ENCODE measurements at places on chromosomes 5 and 9.

- no peak for DNase-seq
These were observed 681.8 kb downstream of the SEMA5A start for GRCh38 chr5:8864053-8864452.

GRCh38 chr9:37966412-37967013 is 62.6 kb upstream of the SLC25A51 start:
- DNase-seq = no peak

- DNase-seq = no peak
These were observed 4.2 kb downstream of the SURF6 start for GRCh38 chr9:133331641-133332380.

DNA sequence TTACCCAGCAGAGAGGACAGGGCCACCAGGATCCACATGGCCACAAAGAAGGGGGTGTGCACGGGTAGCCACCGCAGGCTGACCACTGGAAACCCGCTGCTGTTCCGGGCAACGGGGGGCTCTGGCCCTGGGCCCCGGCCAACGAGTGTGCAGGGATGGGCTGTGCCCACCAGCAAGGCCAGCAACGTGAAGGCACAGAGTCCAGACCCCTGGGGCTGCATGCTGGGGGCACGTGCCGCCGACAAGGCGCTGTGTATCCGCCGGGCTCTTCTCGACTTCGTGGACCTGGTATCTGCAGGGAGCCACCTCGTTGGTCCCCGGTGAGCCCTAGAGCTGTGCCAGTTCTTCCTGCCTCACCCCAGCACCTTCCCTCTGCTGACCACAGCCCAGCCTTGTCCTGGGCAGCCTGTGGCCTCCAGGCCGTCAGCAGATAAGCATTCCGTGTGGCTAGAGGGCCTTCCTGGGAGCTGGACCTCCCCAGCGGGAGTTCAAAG is 42.2 kb upstream of the CEP72 start:
- DNase-seq = no peak

DNA sequence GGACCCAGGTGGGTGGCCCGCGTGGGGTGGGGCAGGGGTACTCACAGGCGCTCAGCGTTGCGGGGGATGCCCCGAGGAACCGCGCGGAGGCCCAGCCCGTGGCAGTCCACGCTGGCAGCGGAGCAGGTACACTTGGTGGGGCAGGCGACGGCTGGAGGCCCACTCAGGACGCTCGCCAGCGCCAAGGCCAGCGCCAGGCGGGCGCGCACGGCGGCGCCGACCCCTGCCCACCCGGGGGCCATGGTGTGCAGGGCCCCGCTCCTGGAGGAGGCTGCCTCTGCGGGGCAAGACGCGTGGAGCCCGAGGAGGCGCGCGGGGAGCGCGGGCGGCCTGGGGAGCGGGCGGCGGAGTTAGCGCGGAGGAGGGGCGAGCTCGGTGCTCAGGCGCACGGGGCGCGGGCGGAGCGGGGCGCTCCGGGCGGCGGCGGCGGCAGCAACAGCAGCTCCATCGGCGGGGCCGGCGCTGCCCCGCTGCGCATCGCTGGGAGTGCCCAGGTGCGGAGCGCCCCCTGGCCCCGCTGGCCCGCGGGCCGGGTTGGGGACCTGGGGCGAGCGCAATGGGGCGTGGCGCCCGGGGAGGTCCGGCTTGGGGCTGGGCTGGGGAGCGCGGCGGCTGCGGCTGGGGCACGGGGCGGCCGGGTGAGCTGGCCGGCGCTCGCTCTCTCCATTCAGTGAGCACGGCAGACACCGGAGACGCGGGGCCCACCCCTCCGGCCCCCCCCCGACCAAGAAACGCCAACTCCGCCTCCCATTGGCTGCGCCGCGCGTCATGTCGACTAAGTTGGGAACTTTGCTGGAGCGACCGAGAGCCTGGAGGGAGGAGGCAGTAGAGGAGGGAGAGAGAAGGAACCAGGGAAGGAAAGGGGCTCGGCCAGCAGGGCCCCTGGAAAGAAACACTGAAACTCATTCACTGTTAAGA is at the start of gene SLIT3:
Gene SLIT3 (minus strand): TSS at position 672 of the 918 bp plus-strand sequence. CDS start 430 bp downstream, at position 242.
- DNase-seq = peak; percentile 54

DNA sequence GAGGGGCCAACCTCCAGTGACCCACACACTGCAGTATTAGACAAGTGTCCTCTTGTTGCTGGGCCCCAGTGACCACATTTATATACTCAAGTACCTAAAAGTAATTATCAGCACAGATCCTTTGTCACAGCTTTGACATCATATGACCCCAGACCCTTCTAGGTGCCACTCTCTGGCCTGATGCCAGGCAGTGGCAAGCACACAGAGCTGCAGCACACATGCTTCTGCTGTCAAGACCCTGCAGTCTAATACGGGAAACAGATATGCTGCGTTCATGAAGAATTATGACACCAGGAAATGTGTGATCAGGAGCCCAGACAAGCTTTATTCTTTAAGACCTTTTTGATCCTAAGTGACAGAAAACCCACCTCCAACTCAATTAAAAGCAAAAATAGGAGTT is 63.8 kb upstream of the AFAP1L1 start:
- no peak for DNase-seq

DNA sequence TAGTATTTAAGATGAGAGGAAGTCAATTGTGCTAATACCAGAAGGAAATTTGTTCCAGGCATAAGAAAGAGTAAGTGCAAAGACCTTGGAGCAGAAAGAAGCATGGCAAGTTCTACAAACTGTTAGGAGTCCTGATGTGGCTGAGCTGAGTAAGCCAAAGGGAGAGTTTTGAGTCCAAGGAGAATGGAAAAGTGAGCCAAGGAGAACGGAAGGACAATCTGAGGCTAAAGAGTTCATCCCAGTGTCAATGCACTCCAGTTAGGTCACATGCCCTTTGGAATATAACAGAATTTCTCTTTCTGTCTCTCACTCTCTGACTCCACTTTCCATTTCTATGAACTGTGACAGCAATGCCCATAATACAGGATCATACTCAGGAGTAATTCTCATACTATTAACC is 224.7 kb downstream of the CAAP1 start:
- no peak for DNase-seq

DNA sequence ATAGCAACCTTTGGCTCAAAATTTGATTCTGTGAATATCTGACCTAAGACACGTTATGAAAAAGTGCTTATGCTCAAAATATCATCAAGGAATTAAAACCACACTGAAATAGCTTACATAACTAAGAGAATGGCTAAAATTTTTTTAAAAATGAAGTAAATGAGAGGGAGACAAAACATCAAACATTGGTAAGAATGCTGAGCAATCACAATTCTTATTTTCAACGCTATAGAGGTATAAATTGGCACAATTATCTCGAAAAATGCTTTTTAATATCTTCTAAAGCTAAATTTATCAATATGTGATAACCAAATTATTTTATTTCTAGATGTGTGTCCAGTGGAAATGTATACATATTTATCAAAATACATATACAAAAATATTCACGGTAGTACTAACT is 381.3 kb downstream of the ANXA1 start:
- DNase-seq = no peak

DNA sequence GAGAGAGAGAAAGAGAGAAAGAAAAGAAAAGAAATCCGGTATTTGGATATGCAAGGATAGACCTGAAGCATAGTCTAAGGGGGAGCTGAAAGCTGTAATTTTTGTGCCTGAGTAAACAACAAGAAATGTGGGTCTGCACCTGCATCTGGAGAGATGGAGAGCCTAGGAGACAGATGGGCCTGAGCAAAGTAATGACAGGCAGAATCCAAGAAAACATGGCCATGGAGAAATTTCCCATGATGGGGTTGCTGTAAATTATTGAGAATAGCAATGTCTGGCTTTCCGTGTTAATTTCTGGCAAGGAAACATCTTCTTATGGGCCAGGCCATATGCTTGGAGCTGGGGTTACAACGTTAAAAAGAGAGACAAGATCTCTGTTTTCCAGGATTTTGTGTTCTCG is 40.2 kb downstream of the YIPF5 start:
- DNase-seq = no peak

GRCh38 chr9:121271368-121272341 is 3.7 kb downstream of the GSN start:
- no peak for DNase-seq

DNA sequence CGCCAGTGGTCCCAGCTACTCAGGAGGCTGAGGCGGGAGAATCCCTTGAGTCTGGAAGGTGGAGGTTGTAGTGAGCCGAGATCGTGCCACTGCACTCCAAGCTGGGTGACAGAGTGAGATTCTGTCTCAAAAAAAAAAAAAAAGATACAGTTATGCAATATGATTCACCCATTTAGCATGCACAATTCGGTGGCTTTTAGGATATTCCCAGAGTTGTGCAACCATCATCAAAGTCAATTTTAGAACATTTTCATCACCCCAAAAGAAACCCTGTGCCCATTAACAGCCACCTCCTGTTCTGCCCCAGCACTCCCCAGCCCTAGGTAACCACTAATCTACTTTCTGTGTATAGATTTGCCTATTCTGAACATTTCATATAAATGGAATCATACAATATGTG is 4.3 kb upstream of the DHFR start:
- no peak for DNase-seq

- DNase-seq = no peak
These were observed 151.7 kb upstream of the POU5F2 start for GRCh38 chr5:93893075-93893474.

- no peak for DNase-seq
These were observed 9.6 kb upstream of the NSD1 start for GRCh38 chr5:177123789-177124485.

GRCh38 chr5:151318850-151319732 is 15.5 kb upstream of the SLC36A3 start:
- DNase-seq = no peak

DNA sequence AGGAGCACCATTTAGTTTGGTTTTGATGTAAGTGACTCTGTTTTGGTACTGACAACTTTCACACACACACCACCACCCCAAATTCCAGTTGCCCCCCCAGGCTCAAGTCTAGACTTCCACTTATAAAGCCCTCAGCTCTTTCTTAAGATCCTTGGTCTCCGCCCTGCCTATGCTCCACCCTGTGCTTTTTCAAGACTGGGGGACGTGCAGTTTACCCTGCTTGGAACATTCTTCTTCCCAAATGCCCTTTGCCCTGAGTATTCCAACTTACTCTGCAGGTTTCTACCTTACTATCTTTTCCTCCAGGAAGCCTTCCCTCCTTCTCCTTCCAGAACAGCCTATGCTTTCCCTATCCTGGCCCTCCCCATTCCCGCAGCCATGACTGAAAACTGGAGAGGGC is 1.5 kb upstream of the TRIM14 start:
- no peak for DNase-seq

GRCh38 chr5:34976347-34976746 is 47.0 kb downstream of the DNAJC21 start:
- DNase-seq = no peak

- no peak for DNase-seq
These were observed 195.4 kb downstream of the HSPA4 start for GRCh38 chr5:133247151-133247709.

DNA sequence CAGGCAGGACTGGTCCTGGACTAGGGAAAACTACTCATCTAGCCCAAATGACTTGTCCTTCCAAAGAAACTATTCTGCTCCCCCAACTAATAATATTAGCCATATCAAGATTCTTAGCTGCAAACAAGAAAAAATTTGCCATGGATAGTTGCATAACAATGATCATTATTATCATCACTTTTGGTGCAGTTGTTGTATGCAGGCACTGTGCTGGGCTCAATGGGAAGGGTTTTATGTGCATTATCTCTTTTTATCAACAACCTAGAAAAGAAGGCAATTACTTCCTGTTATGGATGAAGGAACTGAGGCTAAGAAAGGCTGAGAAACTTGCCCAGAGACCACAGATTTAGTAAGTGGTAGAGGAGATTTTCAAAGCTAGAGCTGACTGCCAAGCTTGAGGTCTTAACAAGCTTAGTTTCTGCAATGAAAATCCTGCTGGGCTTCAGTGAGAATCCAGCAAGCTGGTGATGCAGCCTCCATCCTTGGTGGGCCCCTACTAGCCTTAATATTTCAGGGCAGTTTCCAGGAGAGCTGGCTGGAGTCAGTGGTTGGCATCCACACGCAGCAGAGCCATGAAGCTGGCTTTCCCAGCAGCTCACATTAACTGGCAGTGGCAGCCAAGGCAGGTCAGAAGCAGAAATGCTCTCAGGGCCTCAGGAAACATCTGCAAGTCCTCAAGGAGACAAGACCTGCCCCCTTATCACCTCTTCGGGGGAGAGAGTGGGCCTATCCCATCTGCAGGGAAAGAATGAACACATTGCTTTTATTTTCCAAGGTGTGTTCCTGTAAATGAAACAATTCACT is 20.5 kb upstream of the MEGF9 start:
- DNase-seq = no peak

DNA sequence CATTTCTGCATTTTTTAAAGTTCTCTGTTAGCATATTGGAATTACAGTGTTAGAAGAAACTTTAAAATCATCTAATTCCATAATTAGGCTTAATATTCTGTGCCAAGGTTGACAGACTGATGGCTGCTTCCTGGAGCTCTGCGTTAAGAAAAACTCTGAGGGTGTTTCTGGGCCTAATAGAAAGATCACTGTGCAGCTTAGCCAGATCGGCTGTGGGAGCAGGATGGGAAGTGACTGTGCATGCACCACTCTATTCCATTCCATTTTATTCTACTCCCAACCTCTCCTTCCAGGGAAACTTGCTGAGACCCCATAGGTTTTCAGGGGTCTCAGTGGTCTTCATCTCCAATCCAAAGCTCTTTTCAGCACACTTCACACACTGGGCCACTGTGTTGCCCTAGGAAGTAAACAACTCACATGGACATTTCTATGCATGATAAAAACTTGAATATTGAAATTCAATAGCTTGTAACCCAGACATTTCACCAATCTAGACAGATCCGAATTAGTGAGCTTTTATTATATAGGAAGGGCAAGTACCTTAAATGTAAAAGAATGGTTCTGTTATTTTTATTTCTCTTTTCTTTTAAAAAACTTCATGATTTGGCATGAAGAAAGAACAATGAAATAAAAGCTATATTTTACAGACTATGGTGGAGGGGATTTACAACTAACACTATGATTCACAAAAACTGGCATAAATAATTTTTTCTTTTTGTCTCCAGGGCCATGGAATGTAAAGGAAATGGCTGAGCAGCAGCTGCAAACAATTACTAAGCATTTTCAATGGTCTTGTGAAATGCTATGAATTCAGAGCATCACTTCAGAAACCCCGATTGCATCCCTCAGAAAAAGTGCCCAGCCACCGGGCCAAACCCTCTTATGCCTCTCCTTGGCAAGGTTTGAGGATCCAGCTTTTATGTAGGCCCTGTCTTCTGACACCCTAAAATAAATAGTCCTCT is 51.4 kb upstream of the DAB2 start:
- DNase-seq = no peak

DNA sequence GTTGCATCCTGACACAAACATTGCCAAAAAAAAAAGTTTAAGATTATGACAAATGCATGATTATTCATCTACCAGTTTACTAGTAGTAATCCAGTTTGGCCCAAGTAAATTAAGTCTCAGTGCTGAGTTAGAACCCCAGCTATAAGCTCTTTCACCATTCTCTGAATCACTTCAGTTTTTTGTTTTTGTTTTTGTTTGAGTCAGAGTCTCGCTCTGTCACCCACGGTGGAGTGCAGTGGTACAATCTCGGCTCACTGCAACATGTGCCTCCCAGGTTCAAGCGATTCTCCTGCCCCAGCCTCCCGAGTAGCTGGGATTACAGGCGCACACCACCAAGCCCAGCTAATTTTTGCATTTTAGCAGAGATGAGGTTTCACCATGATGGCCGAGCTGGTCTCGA is 1.5 kb upstream of the PCYOX1L start:
- no peak for DNase-seq
